ENCODE measurements at places on chromosomes 4 and X. TPM values are rescaled to one million over a fixed set of nuclear protein-coding genes. Genes with fewer than 3 reads are reported as not detected.

GRCh38 chr4:36237366-36238313 lies 6.7 kb downstream of the ARAP2 start:
- no peak for DNase-seq

- DNase-seq: no peak
Measured at GRCh38 chr4:80324171-80324570, 11.4 kb upstream of the CFAP299 start.

The NXF2B gene
- total RNA-seq: not detected

The OPRPN gene
- total RNA-seq: not detected

The APLN gene
- 8.2 TPM for total RNA-seq

The PRKG2 gene
- 0.63 TPM for total RNA-seq

The TCEAL5 gene
- total RNA-seq: not detected

GRCh38 chr4:121790976-121791375 lies 10.1 kb upstream of the EXOSC9 start:
- DNase-seq: no peak

GRCh38 chr4:76485450-76485849 lies 50.4 kb downstream of the SHROOM3 start:
- DNase-seq: peak; percentile 26

The GUCY1A1 gene
- total RNA-seq: not detected

- no peak for DNase-seq
Measured at GRCh38 chrX:51395480-51395809, 62.8 kb downstream of the NUDT10 start.

- DNase-seq: no peak
Measured at GRCh38 chr4:5572114-5572513, 136.2 kb downstream of the EVC2 start.

- peak; percentile 11 for DNase-seq
Measured at GRCh38 chr4:41815473-41815872, 66.9 kb upstream of the PHOX2B start.

DNA sequence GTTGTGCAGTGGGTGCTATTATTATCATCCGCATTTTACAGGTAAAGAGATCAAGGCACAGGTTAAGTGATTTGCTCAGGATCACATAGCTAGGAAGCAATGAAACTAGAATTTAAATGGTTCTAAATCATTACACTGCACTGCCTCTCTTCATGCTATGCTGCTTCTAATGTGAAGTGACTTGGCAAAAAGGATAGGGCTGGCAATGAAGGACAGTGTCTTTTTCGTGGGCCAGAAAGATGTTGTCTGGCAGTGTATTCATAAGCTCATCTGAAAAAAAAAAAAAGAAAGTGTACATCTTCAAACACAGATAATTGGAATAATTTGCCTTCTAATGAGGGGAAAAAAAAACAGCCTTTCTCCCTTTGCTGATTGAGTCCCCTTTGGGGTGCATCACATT lies 132.2 kb upstream of the FUNDC1 start:
- no peak for DNase-seq

DNA sequence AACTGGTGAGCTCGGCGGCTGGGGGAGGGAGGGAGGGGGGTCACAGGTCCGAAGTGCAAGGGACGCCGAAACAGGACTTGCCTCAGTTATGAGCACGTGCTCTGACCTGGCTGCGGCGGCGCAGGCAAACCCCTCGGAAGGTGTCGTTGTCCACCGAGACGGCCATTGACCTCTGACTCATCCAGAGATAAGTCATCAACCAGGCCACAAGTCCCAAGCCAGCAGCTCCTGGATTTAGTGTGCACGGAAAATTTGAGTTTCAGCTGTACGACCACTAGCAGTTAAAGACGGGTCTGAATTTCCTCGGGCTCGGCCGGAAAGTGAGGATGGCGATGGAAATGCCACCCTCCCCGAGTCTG lies 674 bp downstream of the SH3D19 start:
- DNase-seq: peak; percentile 25

- DNase-seq: peak; percentile 36
Measured at GRCh38 chr4:172758586-172759340, 409.8 kb upstream of the GALNT7 start.

The DCAF4L1 gene
- 0.10 TPM for total RNA-seq

GRCh38 chr4:122150931-122151330 lies 1.2 kb upstream of the BLTP1 start:
- DNase-seq: no peak
